Ovary (tissue), 10 donors: ENCODE measurements at places on chromosomes 2 and 18.

- H3K4me3 ChIP-seq, result no peak overlapping the region
- H3K27me3 ChIP-seq, result no peaks in the 10 kb centered on the region
- no peaks in the 10 kb centered on the region for H3K36me3 ChIP-seq
- H3K27ac ChIP-seq, result no peak overlapping the region
- H3K4me1 ChIP-seq, result peaks cover 13% of the 10 kb centered on the region
- DNase-seq, result no peak
Measured at GRCh38 chr18:10139783-10140410, 226.1 kb downstream of the VAPA start.

GRCh38 chr2:208479342-208479741 lies 72.8 kb downstream of the PTH2R start:
- no peaks in the 10 kb centered on the region for H3K27me3 ChIP-seq
- H3K27ac ChIP-seq, result no peak overlapping the region
- no peaks in the 10 kb centered on the region for H3K4me1 ChIP-seq
- no peak overlapping the region for H3K4me3 ChIP-seq

- no peaks in the 10 kb centered on the region for H3K36me3 ChIP-seq
- no peaks in the 10 kb centered on the region for H3K4me1 ChIP-seq
- no peak overlapping the region for H3K27ac ChIP-seq
Measured at GRCh38 chr2:181602017-181602416, 54.9 kb downstream of the CERKL start.

DNA sequence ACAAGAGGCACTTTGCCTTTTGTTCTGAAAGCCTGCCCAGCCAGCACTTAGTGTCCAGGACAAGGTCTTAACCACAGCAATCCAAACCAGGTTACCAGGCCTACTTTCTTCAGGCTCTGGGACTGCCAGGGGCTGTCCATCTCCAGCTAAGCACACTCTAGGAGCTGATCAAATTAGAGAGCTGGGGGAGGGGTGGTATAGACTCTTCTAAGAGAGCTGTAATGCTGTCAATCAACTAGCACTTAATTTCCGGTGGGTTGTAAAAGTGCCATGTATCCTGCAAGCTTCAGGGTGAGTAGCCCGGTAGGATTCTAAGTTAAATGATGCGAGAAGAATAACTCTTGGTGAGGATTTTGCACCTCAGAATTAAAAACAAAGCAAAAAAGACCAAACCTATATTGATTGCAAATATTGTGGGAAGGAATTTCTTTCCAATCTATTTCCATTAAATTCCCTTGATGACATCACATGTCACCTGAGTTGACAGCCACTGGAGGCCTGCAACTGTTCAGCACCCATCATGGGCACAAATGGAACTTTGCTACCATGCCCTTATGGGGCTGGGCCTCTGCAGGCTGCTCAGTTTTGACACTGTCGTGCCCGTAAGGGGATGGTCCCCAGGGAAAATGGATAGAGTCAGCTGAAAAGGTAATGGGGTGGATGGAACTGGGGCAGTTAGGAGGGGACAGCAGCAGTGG lies 8.7 kb upstream of the COX7A2L start:
- DNase-seq, result no peak
- no peak overlapping the region for H3K4me3 ChIP-seq
- peaks cover 8% of the 10 kb centered on the region for H3K4me1 ChIP-seq
- no peak overlapping the region for H3K27ac ChIP-seq
- no peaks in the 10 kb centered on the region for H3K27me3 ChIP-seq

GRCh38 chr2:127673291-127674069 lies 1.9 kb downstream of the LIMS2 start:
- H3K27me3 ChIP-seq, result no peaks in the 10 kb centered on the region
- H3K4me1 ChIP-seq, result peaks cover 1% of the 10 kb centered on the region
- peak overlapping the region; percentile 56 for H3K4me3 ChIP-seq
- DNase-seq, result no peak
- H3K36me3 ChIP-seq, result no peaks in the 10 kb centered on the region

DNA sequence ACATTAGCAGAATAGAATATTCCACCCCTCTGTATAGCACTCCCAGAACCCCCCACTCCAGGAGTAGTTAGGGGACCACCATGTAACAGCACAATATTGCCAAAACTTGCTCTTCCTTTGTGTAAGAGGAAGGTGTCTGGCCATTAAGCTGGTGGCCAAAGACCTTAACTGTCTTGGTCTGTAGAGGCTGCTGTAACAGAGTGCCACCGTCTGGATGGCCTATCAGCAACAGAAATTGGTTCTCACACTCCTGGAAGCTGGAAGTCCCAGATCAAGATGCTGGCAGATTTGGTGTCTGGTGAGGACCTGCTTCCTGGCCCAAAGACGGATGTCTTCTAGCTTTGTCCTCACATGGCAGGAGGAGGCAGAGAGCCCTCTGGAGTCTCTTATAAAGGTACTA lies 61.6 kb upstream of the TGFA start:
- no peaks in the 10 kb centered on the region for H3K36me3 ChIP-seq
- no peaks in the 10 kb centered on the region for H3K27me3 ChIP-seq
- no peak overlapping the region for H3K27ac ChIP-seq
- no peaks in the 10 kb centered on the region for H3K4me1 ChIP-seq

- no peaks in the 10 kb centered on the region for H3K36me3 ChIP-seq
- no peak overlapping the region for H3K27ac ChIP-seq
- no peak overlapping the region for H3K4me3 ChIP-seq
- DNase-seq, result no peak
- no peaks in the 10 kb centered on the region for H3K27me3 ChIP-seq
Measured at GRCh38 chr2:158810731-158811460, 15.8 kb downstream of the DAPL1 start.

GRCh38 chr18:41850781-41851180 lies 104.3 kb upstream of the PIK3C3 start:
- H3K27me3 ChIP-seq, result no peaks in the 10 kb centered on the region
- H3K27ac ChIP-seq, result no peak overlapping the region
- no peaks in the 10 kb centered on the region for H3K4me1 ChIP-seq
- no peak for DNase-seq
- H3K4me3 ChIP-seq, result no peak overlapping the region

DNA sequence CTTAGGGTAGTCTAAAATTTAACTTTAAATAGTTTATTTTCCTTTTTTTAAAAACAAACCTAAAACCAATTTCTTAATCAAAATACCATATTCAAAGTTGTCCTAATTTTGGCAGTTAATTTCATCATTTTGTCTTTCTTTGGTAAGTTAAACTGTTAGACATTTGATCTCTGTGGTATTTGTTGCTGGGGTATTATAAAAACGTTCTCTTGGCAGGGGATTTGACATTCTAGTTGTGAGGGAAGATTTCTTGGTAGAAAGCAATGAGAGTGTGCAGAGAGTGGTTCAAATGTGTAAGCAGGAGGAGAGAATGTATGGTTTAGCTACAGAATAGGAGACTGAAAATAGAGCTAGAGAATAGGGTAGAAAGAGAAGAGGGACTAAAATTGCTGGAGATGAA lies 14.6 kb downstream of the GULP1 start:
- peaks cover 1% of the 10 kb centered on the region for H3K4me1 ChIP-seq
- no peak overlapping the region for H3K4me3 ChIP-seq
- no peaks in the 10 kb centered on the region for H3K27me3 ChIP-seq
- DNase-seq, result no peak
- H3K36me3 ChIP-seq, result no peaks in the 10 kb centered on the region
- no peak overlapping the region for H3K27ac ChIP-seq

DNA sequence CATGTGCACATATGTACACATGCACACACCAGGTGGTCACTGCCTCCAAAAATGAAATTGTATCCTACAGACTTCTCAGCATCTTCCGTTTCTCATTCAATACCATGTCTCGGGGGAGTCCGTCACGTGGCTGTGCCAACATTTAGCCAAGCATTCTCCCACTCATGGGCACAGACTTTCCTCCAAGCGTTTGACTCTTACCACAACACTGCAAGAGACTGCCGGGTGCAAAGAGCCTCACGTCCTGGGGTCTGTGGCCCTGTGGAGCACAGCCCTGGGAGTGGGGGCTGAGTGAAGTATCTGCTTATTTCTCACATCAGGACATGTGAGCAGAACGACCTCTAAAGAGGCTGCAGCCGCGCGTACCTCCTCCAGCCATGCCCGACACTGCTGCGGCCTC lies 28.0 kb downstream of the HDAC4 start:
- no peak overlapping the region for H3K4me3 ChIP-seq
- H3K27ac ChIP-seq, result no peak overlapping the region
- DNase-seq, result no peak
- H3K4me1 ChIP-seq, result no peaks in the 10 kb centered on the region
- no peaks in the 10 kb centered on the region for H3K36me3 ChIP-seq

DNA sequence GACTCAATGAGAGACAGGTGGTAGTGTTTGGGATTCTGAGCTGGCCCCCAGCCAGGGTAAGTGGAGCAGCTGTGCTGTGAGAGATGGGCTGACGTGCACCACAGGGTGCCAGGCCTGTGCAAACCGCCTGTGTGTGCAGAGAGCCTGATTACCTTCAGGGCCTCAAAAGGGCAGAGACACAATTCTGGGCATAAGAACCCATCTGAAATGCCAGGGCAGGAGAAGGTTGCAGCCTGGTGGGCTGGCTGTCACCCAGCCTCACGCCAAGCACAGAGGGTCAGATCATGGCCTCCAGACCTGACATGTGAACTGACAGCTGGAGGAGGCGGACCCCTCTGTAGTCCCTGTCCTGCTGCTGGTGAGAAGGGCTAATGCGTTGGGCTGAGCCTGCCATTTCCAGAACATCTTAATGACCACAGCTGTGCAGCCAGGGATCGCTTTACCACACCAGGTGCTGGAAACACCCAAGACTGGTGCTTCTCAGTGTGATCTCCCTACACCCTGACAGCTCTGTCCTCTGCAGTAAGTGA lies 100.9 kb downstream of the ARL4C start:
- H3K27ac ChIP-seq, result no peak overlapping the region
- H3K36me3 ChIP-seq, result no peaks in the 10 kb centered on the region
- no peak overlapping the region for H3K4me3 ChIP-seq

DNA sequence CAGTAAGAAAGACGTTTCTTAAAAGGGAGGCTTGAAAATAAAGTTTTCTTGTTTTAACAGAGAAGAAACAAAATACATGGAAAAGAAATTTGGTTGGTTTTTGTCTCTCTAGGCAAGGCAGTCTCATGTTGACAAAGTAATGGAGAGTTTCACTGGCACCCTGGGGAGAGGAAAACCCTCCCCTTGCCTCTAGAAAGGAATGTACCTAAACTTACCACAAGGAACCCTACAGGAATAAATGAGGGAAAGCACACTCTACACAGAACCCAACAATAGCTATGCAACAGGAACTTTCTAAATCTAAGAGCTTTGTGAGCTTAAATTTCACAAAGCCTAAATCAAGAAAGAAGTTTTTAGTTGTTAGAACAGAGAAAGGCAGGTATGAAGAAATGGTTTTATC lies 37.0 kb downstream of the FIGN start:
- H3K4me3 ChIP-seq, result no peak overlapping the region
- no peaks in the 10 kb centered on the region for H3K27me3 ChIP-seq

DNA sequence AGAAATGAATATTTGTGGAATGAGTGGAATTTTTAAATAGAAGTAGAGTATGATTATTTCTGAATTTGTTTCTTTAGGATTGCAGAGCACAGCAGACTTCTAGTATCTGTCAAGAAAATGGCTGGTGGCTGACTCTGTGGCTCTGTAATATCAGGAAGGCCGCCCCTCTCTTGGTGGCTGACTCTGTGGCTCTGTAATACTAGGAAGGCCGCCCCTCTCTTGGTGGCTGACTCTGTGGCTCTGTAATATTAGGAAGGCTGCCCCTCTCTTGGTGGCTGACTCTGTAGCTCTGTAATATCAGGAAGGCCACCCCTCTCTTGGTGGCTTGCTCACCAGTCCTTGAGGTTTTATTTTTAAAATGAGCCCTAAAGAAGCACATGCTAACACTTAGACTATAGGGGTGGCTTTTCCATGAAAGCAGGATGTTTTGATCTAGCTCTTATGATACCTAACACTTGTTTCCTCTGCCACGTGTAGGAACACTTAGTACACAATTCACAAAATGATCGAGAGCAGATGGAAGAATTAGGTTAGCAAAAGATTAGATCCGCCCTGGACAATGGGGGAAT lies 85.1 kb upstream of the TTC39C start:
- no peaks in the 10 kb centered on the region for H3K4me1 ChIP-seq
- no peak for DNase-seq
- H3K4me3 ChIP-seq, result no peak overlapping the region
- no peaks in the 10 kb centered on the region for H3K27me3 ChIP-seq
- no peak overlapping the region for H3K27ac ChIP-seq

DNA sequence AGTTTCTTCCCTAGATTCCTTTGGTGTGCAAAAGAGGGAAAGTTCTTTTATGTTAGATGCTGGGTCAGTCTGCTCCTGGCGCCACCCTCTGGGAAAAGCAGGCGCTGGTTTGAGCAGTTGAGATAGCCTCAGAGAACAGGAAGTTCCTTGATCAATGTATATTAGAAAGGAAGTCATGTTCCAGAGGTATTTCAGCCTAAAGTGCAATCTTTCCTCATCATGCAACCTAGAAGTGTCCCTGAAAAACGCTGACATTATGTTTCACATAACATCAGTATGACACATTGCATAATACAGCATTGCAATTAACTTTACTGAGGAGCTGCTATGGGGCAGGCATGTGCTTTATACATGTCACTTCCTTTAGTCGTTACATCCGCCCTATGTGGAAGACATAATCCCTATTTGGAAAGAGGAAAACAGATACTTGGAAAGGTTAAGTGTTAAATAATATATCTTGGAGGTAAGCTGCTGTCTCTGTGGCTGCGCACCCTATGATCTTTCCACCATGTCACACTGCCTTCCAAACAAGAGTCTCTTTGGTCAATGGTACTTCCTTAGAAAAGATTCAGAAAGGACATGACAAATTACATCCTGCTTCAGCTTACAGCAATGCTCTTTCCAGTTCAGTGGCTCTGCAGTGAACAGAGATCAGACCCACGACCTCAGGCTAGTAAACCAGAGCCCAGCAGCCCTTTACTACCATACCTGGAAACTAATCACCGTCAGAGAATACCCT lies 369.7 kb downstream of the RAD51AP2 start:
- no peaks in the 10 kb centered on the region for H3K27me3 ChIP-seq
- H3K4me3 ChIP-seq, result no peak overlapping the region
- no peak for DNase-seq
- no peak overlapping the region for H3K27ac ChIP-seq
- H3K36me3 ChIP-seq, result no peaks in the 10 kb centered on the region
